Kidney capillary endothelial cell (primary cell): ENCODE measurements at places on chromosomes 5 and 9.

- no peak for DNase-seq
Observed at GRCh38 chr9:27533311-27533710, 3.7 kb upstream of the MOB3B start.

- no peak for DNase-seq
Observed at GRCh38 chr9:134589748-134590147, 51.9 kb upstream of the COL5A1 start.

DNA sequence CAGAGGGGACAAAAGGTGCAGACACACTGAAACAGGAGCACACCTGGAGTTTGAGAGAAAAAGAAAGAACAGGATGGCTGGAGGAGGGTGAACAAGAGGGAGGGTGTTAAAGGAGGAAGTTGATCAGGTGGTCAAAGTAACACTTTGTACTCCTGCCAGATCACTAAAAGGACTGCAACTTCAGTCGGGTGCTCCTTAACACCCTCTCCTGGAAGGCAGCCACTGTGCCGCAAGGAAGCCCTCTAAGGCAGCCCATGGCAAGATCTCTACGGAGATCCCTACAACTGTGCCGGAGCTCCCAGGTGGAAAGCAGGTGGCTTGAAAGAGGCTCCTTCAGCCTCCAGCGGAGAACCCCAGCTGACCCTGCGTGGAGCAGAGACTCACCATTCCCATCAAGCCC lies 124.4 kb upstream of the MSX2 start:
- DNase-seq: no peak

- no peak for DNase-seq
Observed at GRCh38 chr5:68037546-68037945, 178.0 kb upstream of the PIK3R1 start.

GRCh38 chr5:91223886-91224285 lies 159.2 kb downstream of the ARRDC3 start:
- DNase-seq: no peak
